ENCODE measurements at places on chromosomes 11 and 22.

DNA sequence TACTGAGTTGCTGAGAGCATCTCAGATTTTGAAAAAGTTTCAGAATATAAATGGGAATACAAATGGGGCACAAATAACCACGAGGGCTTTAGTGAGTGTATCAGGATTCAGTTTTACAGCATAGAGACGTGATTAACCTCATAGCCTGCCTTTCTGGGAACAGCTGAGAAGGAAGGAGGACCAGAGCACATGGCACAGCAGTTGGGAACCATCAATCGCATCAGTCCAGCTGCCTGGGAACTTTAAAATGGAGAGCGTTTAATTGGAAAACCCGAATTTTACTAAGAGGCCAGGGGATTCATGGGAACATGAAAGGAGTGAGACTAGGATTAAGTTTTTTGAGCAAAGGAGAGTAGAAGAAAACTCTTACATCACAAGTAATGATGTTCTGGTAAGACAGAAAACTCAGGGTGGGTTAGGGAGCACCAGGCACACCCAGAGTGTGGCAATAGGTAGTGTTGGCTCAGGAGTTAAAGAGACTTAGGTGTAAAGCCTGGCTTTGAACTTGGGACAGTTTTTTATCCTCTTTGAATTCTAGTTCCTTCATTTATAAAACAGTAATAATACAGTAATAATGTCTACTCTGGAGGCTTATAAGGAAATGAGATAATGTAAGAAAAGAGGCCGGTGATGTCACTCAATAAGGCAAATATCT lies 40.2 kb downstream of the FZD4 start:
- no peak for DNase-seq

DNA sequence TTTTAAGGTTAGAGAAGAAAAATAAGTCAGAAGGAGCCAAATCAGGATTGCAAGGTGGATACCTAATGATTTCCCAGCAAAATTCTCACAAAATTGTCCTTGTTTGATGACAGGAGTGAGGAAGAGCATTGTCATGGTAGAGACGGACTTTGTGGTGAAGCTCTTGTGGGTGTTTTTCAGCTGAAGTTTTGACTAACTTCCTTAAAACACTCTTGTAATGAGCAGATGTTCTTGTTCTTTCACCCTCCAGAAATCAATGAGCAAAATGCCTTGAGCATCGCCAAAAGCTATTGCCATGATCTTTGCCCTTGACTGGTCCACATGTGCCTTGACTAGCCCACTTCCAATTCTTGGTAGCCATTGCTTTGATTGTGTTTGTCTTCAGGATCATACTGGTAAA lies 20.0 kb downstream of the CALCB start:
- DNase-seq: no peak

GRCh38 chr11:84019571-84020194 lies 733.5 kb upstream of the CCDC90B start:
- DNase-seq: no peak

- no peak for DNase-seq
Measured at GRCh38 chr11:76327756-76328388, 53.1 kb downstream of the THAP12 start.

GRCh38 chr11:19055016-19055415 lies 5.5 kb downstream of the MRGPRX2 start:
- no peak for DNase-seq

- DNase-seq: peak; percentile 81
Measured at GRCh38 chr11:46238078-46238966, 39.1 kb upstream of the CREB3L1 start.

DNA sequence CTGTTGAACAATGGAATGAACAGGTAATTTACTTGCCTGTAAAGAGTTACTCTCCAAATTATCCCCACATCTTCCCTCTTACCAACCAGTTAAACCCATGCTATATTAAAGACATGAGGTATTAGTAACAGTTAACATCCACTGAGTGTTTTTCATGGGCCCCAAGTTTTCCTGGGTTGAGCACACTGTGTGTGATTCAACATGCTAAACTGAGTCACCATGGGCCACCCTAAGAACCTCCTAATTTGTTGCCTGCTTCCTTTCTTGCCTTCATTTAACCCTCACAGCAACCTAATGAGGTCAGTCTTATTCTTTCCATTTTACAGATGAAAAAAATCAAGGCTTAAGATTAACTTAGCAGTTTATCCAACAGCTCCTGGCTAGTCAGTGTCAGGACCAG lies 51.0 kb downstream of the GALNT18 start:
- no peak for DNase-seq

DNA sequence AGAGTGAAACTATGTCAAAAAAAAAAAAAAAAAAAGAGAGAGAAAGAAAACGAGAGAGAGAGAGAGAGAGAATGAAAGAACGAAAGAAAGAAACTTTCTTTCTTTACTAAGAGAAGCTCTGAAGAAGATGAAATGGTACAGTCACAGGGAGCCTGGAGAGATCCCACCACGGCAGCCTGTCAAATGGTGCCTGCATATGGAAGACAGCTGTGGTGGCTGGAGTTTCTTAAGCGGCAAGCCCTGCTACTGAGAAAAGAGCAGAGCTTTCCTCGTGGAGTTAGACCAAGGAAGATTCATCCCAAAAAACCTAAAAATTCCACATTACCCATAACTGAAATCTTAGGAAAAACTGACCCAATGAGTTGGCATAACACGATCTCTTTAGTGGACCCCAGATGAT lies 66.7 kb downstream of the MICAL3 start:
- no peak for DNase-seq

DNA sequence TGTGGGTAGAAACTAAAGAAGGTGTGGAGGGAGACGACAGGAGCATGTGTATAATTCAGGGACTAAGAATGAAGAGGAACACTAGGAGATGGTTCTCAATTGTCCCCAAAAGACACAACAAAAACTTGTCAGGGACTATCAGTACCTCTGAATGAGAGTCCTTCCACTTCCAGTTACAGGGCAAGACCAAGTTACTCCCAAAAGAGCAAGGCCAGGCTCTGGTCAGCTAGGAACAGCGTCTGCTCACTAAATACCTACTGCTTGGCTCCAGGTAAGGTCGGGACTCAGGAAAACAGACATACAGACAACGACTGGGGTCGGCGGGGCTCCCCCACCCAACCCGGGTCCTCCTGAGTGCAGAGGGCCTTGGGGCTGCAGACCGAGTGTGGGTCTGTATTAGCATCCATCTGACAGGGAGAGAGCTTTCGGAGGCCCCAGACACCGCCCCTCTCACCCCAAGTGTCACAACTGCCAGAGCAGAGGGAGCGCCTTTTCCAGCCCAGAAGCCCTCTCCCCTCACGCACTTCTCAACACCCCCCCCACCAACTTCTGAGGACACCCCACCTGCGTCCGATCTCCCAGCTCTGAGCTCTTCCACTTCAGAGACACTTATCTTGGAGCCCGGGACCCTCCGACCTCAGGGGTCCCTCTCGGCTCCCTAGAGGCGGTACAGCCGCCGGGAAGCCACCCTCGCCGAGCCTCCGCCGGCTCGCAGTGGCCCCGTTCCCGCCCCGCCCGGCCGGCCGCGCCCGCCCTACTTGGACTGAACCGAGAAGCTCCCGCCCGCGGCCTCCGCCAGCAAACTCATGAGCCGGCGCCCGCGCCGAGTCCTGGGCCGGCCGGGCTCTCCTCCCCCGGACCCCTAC lies 522 bp downstream of the RHOG start:
- DNase-seq: peak; percentile 21

GRCh38 chr22:44004104-44004460 lies 20.0 kb upstream of the PARVB start:
- DNase-seq: no peak

DNA sequence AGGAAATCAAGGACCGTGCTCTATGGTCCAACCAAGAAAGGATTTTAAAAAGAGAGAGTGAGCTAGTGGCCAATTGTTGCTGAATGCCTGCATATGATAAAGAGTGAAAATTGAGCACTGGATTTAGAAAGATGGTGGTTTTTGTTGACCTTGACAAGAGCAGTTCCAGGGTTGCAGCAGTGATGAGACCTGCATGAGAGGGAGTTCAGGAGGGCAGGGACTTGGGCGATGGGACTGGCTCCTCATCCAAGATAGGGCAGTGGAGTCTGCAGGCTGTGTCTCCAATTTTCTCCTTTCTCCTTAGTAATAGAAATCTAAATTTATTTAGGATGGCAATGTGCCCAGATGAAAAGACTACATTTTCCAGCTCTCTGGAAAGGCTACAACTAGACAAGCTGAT lies 94.0 kb upstream of the B3GAT1 start:
- no peak for DNase-seq

DNA sequence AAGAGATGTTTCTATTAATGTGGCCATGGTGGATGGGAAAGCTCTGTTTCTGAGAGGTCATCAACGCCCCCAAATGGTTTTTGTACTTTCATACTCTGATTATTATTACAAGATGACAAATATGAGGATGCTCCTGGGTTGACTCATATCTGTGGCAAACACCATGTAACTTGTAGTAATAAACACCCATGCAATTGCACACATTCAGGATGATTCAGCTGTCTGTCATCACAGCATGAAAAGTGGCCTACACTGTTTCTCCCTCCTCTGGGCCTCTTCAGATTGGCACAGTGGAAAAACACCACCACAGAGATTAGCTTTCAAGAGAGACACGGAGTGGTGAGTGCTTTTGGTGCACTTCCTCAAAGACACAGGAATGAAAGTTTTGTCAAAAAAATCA lies 85.4 kb downstream of the MTNR1B start:
- DNase-seq: no peak

DNA sequence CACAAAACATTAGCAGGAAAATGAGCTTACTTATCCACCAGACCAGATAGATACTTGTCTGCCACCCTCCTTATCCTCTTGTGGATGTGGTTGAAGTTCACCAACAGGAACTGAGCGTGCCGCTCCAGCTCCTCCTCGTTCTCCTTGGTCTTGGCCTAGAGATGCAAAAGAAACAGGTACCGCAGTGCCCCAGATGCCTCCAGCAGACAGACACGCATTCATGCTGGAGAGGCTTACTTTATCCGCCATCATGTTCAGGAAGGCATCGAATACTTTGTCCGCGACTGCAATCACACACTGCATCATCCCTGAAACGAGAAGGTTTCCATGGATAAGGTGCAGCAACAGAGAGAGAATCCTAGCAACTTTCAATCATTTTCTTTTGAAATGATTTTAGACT lies 21.0 kb upstream of the SERPIND1 start:
- DNase-seq: no peak

- no peak for DNase-seq
Measured at GRCh38 chr11:119626197-119626841, 102.7 kb downstream of the NECTIN1 start.

GRCh38 chr11:96045622-96046456 lies 121.9 kb upstream of the MTMR2 start:
- peak; percentile 47 for DNase-seq

DNA sequence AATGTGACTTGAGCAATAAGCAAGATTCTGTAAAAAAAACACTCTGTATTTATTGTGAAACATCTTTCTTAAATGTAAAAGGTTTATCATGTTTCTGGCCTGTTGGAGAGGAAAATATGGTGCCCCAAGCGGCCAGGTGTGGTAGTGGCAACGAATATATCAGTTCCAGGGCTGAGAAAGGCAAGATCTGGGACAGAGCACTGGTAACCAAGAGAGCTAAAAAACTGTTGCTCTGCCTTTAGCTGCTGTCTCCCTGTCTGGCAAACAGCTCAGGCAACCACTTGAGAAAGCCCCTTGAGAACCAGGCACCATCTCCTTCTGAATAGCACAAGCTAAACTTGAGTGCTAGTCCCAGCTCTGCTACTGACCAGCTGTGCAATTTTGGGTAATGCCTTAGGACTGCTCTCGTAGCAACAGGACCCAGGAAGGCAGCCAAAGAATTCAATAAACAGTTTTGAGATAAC lies 129.9 kb downstream of the KCNC1 start:
- peak; percentile 31 for DNase-seq

- no peak for DNase-seq
Measured at GRCh38 chr11:72328366-72329224, 84.6 kb upstream of the PHOX2A start.

- peak; percentile 44 for DNase-seq
Measured at GRCh38 chr11:8962841-8963240, 1.4 kb downstream of the TMEM9B start.

GRCh38 chr11:78223320-78223954 lies 34.7 kb downstream of the USP35 start:
- no peak for DNase-seq

DNA sequence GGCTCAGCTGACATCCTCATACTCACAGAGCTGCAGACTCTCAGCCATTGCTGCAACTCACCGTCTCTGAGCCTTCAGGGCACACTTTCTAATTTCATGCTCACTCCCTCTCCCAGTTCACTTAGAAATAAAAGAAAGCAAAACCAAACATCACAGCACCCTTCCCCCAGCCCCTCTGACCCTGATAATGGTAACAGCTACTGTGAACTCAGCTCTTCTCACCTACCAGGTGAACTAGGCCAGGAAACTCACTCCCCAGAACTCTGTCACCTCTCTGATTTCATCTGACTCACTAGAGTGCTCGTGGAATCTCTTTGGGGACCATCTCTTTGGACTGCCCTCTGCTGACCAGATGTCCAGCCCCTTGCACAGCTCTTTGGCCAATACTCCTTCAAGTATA lies 14.5 kb upstream of the PARVA start:
- DNase-seq: no peak

- DNase-seq: no peak
Measured at GRCh38 chr11:17873586-17873985, 139.0 kb downstream of the KCNC1 start.

DNA sequence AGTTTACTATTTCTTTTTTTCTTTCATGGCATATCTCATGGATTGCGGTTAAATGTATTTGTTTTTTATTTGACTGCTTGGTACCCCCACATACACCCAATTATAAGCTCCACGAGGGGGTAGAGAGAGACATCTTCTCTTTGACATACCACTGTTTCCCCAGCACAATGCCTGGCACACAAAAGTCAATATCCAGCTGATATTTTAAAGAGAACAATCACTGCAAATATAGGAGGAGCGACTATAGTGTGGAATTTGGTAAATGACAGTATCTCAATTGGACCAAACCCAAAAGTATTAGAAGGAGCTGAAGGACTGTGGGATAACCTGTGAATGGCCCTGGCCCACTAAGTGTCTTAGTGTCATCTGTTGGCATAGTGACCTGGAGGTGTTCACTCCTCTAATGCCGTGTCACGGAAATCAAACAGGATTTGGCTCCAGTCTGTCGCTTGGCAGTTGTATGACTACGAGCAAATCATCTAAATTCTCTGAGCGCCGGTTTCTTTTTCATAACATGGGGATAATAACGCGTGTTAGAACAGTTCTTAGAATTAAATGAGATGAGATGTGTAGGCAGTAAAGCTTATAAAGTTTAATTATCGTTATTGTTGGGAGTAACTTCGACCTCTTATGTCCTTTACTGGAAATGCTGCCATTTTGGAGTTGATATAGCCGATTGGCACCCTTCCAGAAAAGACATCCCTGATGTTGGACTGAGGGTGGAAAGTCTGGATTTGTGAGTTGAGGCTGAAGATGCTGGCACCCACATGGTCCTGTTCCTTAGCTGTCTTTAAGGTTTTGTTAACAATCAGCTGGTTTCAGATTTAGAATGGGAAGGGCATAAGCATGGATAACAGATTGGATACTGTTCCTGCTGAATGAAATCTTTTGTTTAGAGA lies 144.5 kb downstream of the DBX1 start:
- DNase-seq: no peak

- no peak for DNase-seq
Measured at GRCh38 chr11:91041626-91042025, 818.8 kb upstream of the CHORDC1 start.

- peak; percentile 57 for DNase-seq
Measured at GRCh38 chr11:2885017-2885677, 428 bp downstream of the CDKN1C start.

All from small intestine (tissue), 16 donors.